Skeletal muscle cell (primary cell): ENCODE measurements at places on chromosomes 4 and X.

- DNase-seq, result no peak
Observed at GRCh38 chrX:12685541-12685940, 105.7 kb upstream of the PRPS2 start.

DNA sequence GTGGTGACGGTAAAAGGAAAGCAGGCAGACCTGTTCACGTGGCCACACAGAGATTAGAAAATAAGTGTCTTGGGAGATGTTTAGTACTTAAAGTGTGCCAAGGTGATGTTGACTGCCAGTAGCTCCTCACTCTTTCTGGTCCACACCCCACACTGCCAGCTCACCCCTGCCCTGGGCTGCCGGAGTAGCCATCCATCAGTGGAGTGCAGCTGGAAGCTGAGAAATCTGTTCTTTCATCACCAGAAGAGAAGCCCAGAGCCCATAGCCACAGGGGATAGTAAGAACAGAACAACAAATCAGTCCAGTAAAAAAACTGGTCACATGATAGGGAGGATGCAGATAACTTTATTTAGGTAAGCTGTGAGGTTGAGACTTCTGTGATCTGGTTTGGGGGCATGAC, 64.1 kb downstream of the WWC2 start:
- no peak for DNase-seq

DNA sequence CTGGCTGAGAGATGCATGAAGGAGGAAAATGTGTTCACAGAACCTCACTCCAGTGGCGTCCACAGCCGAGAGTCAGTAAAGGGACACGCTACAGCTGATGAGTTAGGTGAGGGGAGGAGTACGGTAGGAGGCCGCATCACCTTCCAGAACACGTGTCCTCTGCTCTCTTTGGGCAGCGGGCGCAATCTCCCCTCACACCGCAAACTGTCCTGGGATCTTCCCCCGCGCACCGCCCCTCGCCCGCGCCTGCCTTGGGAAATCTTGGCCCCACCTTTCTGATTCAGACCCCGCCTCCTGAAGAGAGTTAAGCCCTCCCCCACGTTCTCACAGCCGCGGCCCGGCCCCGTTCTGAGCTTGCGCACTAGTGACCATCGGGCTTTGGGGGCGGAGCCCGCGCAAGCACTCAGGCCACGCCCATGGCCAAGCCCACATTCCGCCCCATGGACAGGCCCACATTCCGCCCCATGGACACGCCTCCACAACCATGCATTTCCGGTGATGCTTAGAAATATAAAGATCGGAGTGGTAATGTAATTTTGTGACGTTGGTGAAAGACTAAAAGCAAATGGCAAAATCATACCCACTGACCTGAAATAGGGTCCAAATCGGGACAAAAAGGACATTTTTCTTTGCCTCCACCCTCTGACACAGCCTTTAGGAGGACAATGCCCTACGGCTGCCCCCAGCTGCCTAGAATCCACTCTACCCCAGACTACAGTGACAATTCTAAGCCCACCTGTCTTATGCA, 13.3 kb downstream of the SMIM10 start:
- DNase-seq, result peak; percentile 67

DNA sequence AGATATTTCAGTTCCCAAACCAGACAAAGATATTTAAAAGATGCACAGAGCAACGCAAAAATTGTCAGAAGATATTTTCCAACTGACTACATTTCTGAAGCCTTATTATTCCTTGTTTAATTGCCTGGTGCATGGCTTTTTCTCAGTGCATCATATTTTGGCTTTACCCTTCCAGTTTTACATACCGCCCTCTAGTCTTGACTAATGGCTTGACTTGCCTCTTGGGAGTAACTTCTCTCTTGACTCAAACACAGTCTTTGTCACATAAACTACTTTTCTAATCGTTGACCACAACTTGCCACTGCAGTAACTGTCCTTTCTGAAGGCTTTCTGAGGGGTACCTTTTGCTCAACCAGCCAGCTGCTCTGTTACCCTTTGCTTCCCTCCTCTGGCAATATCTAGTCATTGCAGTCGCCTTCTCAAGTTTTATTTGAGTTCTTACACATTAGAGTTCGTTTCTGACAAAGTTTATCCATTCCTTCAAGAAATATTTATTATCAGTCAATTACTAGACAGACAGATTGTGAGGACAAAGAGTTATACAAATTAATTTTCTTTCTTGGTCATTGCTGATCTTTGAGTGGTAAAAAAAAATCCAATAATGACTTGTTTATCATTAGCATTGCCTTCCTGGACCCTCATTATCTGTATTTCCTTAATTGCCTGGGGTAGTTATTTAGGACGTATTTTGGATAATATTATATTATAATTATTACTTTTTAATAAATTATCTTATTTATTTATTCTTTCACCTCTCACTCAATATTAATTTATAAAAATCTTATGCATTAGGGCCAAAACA, 506.9 kb upstream of the PCDH10 start:
- peak; percentile 8 for DNase-seq

DNA sequence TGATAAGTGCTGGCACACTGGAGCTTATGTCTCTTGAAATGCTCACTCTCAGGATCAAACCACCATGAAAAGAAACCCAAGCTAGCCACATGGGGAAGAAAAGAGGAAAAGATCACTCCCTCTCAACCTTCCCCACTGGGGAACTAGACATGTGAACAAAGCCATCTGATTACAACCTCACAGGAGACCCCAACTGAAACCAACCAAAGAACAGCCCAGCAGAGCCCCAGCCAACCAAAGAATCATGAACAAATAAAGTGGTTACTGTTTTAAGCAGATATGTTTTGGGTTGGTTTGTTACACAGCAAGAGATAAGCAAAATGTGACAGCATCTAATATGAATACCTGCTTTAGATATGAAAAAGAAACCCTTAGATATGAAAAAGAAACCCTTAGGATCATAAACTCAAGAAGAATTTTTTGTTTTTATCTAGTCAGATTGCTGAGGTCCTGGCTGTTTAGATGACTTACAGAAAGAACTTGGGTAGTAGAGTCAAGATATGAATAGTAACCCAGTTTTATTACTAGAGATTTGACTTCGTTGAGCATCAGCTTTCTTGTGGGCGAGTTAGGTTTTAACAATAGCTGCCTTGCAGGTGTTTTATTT, 23.7 kb upstream of the TLR7 start:
- DNase-seq, result no peak

DNA sequence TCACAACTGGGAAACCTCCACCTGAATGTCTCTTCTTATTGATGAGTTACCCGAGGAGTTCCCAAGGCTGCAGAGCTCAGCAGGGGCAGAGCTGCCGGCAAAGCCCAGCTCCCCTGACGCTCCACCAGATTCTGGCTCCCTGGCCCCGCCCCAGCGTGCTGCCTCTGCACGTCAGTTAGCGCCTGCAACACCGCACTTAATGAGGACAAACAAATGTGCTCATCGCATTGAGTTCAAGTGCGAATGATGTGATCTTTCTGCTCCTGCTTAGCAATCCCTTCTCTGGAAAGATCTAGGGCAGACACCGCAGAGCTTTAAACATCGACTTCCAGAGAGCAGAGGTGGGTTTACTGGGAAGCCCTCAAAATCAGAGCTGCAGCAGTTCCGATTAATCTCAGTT, 55.5 kb upstream of the FBXW7 start:
- DNase-seq, result peak; percentile 67

GRCh38 chr4:47442980-47443379, 20.5 kb downstream of the COMMD8 start:
- DNase-seq, result no peak

GRCh38 chr4:1990676-1991075, 18.1 kb downstream of the NELFA start:
- no peak for DNase-seq

DNA sequence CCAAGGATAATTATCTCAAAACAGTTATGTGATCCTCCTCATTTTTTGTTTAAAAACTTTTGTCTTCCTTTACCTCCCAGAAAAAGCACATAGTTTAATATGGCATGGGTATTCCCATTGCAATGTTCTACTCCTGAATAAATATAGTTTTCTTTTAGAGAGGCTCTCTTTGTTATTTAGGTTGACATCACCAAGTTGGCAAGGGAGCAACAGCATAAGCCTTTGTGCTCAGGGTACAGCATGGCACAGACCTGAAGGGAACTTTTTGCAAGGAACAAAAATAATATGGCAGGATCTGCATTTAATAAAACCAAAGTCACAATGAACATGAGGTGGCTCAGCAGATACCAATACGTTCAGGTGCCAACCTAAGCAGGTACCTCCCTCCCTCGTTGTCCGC, 47.1 kb upstream of the NPY2R start:
- no peak for DNase-seq

GRCh38 chr4:155173371-155173770, 35.1 kb upstream of the NPY2R start:
- DNase-seq, result peak; percentile 75

DNA sequence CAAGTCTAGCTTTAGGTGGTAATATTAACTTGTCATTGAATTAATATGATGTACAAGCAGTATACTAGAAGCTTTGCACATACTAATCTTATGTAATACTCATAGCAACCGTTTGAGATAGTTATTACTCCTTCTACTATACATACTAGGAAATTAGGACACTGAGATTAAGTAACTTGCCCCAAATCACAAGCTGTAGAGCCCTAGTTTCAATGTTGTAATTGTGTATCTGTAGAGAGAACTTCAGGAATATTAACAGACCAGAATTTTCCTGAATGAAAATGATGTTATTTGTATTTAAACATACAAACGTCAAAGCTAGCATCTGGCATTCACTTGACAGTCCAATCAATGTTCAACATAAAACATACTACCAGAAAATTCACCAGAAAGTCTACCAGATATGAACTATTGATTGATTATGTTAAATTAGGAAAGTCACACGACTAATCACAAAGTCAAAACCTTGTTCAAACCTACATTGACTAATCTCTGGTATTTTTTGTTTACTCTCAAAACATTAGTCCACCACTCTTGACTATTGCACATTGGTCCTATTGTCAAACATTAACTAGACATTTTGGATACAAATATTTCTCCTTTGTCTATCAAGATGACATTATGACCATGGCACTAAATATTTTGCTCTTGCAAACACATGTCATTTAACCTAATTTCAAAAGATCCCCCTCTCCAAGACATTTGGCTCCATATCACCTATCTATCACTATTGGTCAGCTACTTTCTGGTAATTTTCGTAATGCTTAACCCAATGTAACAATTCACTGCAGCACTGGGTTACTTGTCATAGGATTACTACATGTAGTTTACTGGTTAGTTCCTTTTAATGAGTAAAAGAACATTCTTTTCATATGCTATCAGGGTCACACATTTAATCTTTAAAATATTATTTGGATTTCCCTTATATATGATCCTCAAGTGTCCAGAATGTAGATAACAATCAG, 100.7 kb downstream of the GPC3 start:
- no peak for DNase-seq

DNA sequence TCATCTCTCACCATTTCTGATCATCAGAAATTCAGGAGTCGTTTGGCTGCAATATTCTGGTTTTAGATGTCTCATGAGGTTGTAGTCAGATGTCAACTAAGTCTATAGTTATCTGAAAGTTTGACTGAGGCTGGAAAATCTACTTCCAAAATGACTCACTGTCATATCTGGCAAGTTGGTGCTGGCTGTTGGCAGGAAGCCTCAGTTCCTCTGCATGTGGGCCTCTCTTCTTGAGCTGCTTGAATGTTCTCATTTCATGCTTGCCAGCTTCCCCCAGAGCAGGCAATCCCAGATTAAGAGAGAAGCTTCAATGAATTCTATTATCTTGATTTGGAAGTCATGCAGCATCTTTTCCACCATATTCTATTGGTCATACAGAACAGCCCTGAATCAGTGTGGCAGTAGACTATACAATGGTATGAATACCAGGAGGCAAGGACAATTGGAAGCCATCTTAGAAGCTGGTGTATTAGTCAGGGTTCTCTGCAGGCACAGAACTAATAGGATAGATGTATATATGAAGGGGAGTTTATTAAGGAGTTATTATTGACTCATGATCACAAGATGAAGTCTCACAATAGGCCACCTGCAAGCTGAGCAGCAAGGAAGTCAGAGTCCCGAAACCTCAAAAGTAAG, 46.8 kb upstream of the ELF2 start:
- DNase-seq, result peak; percentile 45

GRCh38 chrX:39765327-39765726, 332.4 kb downstream of the BCOR start:
- DNase-seq, result no peak

- no peak for DNase-seq
Observed at GRCh38 chr4:3243136-3243780, 5.7 kb upstream of the MSANTD1 start.

- DNase-seq, result no peak
Observed at GRCh38 chrX:41276661-41277506, 57.1 kb upstream of the DDX3X start.

GRCh38 chr4:10123227-10124101, 6.9 kb upstream of the WDR1 start:
- DNase-seq, result no peak

DNA sequence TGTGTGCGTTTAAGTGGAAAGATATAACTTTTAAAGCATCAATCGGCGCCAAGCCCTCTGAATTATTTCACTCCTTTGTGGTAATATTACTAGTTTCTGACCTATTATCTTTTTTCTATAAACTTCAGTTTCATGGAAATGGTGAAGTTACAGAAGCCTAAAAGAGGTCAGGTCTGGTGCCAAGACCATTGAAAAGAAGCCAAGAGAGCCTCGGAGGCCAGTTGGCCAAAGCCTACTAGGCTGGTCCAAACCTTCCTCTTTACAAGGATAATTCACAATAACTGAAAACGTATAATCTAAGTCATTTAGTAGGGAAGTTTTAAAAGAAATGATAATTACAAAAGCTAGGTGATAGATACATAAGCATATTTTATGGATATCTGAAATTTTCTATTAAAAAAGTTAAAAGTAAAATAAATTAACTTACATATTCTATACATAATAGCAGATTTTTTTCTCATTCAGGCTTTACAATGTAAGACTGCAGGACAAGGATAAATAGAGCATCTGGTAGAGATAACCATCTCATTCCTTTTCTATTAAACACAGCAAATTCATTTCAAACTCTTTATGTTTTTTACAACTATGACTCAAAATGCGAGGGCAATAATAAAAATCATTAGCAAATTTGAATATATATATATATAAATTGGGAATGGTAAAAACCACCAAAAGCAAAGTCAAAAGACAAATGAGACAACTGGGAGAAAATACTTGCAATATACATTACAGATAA, 49.2 kb downstream of the WDFY3 start:
- no peak for DNase-seq

DNA sequence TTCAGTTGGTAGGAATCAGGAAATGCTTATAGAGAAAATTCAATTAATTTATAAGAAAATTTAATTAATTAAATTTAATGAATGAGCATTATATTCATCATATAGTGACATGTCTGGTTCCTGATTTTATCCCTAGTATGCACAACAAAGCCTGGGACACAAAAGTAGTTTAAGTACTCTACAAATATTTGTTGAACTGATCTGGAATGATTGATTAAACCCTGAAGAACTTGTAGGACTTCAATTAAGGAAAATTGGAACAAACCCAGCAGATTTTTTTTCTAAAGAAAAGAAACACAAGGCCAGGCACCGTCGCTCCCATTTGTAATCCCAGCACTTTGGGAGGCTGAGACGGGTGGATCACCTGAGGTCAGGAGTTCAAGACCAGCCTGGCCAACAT, 4.5 kb upstream of the APELA start:
- DNase-seq, result no peak
